ENCODE measurements at places on chromosomes 2 and 18.
A peak's percentile ranks its signal among the peaks of the same experiment; 100 is the strongest.

- DNase-seq = no peak
These were observed 111.4 kb upstream of the OTOS start for GRCh38 chr2:240251848-240252190.

GRCh38 chr2:146461068-146461467 lies 1383.8 kb upstream of the ACVR2A start:
- no peak for DNase-seq

DNA sequence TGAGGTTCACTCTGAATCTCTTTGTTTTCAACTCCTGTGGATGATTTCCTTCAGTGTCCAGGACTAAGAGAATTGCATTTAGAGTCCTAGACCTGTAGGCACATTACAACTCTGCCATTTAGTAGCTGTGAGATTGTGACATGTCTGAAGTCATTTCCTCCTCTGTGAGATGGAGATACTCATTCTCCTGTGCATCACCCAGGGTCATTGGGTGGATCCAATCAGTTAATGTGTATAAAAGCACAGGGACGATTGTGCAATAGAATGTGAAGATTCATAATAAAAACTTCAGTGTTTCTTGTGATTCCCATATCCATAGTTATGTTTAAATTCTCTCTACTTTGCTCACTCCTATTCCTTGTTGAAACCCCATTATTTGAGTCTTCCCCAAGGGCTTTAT lies 113.6 kb downstream of the DIS3L2 start:
- no peak for DNase-seq

DNA sequence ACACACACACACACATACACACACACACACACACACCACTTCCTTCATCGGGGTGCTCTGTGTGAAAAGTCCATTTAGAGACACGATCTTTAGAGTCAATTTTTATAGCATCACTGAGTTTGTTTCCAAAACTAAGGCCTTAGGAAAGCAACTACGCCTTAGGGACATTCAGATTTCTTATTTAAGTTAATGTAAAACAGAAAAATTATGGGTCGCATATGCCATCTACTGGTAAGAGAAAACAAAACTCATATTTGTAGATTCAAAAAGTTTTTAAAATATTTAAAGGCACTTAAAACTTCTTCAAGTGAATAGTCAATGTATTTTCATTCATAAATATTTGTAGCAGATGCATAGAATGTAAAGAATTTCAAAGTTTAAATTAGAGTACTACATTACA lies 166.2 kb downstream of the ATAD2B start:
- no peak for DNase-seq

DNA sequence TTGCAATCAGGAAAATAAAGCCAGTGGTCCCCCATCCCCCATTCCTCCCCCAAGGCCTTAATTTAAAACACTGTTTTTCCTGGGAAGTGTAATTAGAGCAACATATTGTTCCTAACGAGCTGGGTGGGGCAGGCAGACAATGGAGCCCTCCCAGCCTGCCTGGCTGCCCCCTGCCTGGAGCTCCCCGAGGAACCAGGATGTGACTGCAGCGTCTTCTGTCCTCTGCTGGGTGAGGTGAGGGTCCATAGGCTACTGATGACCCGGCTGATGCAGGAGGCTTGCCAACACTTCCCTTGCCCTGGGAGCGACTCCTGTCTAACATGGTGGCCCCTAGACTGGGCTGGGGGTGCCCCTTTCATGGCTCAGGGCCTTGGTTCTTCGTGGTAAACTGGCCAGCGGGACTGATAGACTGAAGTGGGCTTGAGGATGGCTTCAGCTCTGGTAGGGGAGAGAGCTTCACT lies 152.4 kb downstream of the DYSF start:
- peak; percentile 72 for DNase-seq

DNA sequence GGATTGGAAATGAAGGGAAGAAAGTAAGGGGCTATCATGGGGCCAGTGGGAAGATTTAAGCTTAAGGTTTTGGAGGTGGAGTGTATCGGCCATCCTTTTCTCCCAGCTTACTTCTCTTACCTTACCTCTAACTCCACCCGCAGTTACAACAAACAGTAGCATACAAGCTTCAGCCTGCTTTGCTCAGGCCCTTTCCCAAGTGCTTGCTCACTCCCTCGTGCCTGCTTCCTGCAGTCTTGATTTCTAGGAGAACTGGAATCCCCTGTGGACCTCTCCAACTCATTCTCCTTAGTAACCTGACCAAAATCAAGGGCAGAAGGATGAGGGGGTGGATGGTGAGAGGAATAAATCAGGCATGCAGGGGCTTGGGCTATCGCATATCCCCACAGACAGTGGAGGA lies 5.8 kb upstream of the LYG2 start:
- DNase-seq = no peak

DNA sequence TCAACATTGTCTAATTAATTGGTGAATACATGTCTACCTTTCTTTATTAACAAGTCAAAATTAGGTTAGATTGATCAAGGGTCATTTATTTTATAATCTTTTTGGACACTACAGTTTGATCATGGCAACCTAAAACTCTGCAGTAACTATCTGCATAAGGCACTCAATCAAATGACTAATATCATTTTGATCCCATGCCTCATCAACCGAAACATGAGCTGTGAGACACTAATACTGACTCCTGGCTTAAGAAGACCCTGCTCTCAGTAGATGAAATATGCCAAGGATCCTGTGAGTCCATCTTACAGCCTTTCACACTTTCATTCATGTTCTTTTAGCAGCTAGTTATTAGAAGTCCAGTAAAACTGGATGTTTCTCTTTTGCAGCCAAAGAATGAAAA lies 169.4 kb upstream of the CAVIN2 start:
- DNase-seq = no peak

DNA sequence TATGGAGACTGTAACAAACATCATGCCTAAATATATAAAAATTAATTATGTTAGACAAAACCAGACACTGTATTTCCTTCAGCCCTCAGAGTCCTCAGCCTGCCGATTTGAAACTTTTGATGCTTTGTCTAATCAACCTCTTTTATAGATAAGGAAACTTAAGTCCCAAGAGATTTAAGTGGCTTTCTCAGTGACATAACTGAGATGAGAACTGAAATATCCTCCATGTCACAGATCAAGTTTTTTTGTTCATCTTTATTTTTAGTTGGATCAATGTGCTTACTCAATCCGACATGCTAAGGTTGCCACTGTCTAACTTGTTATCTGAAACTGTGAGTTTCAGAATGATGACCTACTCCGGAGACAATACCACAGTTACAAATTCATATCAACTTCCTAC lies 72.3 kb downstream of the BARD1 start:
- no peak for DNase-seq

All from posterior cingulate gyrus (tissue), 11 donors.